ENCODE measurements at places on chromosomes 16 and 17. TPM values are rescaled to one million over a fixed set of nuclear protein-coding genes. Genes with fewer than 3 reads are reported as not detected.

The FTSJ3 gene
- total RNA-seq = 102 TPM

The USP6 gene
- 0.09 TPM for total RNA-seq

The MYH8 gene
- total RNA-seq = not detected

The DVL2 gene
- 61.8 TPM for total RNA-seq

The FOXF1 gene
- not detected for total RNA-seq

The TPSD1 gene
- total RNA-seq = not detected

GRCh38 chr17:2517539-2517938 lies 5.9 kb upstream of the METTL16 start:
- no peak for DNase-seq

DNA sequence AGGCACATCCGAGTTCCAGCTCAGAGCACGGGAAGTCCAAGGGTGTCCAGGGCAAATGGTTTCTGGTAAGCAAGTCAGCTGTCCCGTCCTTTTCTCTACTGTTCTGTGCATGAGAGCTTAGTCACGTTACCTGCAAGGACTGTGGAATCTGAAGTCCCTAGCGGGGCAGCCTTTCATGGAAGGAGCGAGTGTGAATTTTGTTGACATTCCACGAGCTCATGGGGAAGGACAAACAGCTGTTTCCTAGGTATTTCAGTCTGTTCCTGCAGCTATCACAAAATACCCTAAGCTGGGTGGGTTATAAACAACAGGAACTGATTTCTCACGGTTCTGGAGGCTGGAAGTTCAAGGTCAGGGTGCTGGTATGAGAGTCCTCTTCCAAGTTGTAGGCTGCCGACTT lies 109.2 kb downstream of the SDR42E1 start:
- no peak for DNase-seq

DNA sequence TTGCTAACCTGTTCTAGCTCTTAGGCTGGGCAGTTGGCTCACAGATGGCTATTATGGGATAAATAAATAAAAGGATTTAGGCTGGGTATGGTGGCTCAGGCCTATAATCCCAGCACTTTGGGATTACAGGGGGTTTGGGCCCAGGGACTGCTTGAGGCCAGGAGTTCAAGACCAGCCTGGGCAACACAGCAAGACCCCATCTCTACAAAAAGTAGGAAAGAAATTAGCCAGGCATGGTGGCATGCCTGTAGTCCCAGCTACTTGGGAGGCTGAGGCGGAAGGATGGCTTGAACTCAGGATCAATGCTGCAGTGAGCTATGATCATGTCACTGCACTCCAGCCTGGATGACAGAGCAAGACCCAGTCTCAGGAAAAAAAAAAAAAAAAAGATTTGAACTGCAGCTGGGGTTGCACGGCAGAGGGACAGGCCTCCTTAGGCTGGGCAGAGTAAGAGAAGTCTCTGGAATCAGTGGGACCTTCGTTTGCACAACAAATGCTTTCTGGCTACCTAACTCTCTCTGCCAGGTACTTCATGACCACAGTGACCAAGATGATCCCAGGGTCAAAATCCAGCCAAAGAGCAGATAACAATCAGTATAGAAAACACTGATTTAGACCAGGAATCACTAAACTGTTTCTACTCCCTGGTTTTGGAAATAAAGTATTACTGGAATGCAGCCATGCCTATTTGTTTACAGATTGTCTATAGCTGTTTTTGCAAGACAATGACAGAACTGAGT lies 6.8 kb downstream of the RUSF1 start:
- DNase-seq = no peak

DNA sequence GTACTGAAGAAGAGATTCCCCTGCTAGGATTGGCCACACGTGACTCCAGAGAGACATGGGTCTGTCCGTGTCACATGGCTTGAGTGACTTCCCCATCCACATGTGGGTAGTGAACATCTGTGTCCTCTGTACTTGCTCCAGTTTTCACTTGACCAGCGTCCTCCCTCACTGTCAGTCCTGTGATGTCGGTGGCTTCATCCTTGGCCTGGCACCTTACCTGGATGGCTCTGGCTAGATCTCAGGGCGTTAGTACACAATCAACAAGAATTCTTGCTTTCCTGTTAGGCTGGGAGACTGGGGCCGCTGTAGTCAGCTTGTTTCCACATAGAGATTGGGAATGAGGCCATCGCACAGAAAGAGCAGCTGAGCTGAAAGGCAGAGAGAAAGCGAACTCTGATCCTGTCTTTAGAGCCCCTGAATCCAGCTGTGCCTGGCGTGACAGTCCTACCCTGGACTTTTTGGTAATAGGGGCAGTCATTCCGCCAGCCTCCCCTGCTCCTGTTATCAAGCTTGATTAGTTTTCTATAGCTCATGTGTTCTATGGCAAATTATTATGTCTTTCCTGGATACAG lies 227.3 kb downstream of the SNX29 start:
- DNase-seq = no peak

DNA sequence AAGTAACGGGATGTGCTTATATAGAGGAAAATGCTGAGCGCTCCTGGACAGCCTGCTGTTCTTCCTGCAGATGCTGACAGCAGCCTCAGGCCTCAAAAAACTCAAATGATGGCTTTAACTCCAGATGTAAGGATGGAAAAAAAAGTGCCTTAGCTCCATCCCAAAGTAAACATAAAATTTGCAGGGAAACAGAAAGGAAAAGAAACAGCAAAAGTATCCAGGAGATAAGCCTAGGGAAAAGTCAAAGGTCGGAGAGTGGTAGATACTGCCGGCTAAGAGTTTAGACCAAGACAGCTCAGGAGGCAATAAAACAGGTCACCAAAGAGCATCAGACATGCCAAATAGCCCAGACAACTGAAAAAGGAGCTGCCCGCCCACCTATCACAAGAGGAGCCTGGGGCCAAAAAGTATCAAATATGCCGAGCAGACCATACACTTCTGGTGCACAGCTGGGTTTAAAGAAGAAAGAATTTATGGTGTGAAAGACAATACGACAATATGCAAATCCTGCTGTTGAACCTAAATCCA lies 6.9 kb downstream of the KRT31 start:
- no peak for DNase-seq

DNA sequence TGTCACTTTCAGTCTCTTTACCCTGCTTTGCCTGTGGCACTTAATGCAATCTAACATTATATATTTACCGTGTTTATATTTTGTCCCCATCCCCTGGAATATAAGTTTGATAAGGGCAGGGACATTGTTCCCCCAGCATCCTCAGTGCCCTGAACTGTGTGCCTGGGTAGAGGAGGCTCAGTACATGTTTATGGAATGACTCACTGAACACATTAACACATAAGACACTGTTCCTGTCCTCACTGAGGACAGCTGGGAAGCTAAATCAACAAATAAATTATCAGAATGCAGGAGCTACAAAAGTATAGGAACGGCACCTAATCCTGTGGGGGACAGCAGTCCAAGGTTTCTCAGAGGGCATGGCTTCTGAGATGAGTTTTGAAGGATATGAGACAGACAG lies 27.8 kb downstream of the GRIN2A start:
- no peak for DNase-seq

GRCh38 chr17:77735566-77736198 lies 222.8 kb upstream of the TNRC6C start:
- DNase-seq = no peak

DNA sequence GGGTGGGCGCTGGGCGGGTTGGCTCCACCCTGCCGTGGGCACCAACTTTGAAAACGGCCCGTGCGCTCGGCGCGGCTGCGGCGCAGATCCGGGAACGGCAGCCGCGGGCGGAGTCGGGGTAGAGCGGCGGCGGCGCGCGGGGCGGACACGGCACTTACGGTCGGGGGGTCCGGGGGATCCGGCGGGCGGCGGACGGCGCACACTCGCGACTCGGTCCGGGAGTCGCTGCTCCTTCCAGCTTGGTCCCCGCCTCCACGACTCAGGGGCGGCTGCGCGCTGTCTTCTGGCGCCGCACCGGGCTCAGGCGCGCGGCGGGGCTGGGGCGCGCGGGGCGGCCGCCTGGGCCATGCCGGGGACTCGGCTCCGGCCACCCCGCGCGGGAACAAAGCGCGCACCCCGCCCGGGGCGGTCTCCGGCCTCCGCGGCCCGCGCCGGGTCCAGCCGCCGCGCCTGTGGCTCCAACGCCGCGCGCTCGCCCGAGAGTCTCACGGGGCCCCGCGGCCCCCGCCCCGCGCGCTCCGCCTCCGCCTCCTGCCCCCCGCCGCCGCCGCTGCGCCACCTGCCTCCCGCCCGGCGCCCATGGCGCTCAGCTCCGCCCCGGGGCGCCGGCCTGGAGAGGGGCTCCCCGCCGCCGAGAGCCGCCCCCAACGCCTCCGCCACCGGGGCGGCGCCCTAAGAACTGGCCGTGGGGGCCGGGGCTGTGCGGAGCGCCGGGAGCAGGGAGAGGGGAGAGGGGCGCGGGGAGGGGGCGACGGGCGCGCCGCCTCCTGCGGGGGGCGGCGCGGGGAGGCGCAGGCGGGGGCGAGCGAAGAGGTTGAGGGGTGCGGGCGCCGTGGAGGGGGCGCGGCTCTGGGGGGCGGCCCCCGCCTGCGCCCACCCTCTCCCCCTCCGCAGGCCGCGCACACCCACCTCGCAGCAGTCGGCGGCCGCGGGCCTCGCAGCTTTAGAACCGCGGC lies 35.9 kb downstream of the CBFA2T3 start:
- no peak for DNase-seq

GRCh38 chr16:66649167-66649566 lies 44.7 kb downstream of the CMTM3 start:
- DNase-seq = no peak

All from CD8-positive, alpha-beta memory T cell (primary cell).